Activated effector memory CD4-positive, alpha-beta T cell treated with anti-CD3 and anti-CD28 coated beads, Interleukin-2, amount 50 U/mL, for 16 hours (primary cell): ENCODE measurements at places on chromosomes 1 and 21.

- DNase-seq: no peak
These were observed 5.2 kb upstream of the NR5A2 start for GRCh38 chr1:200022239-200022804.

DNA sequence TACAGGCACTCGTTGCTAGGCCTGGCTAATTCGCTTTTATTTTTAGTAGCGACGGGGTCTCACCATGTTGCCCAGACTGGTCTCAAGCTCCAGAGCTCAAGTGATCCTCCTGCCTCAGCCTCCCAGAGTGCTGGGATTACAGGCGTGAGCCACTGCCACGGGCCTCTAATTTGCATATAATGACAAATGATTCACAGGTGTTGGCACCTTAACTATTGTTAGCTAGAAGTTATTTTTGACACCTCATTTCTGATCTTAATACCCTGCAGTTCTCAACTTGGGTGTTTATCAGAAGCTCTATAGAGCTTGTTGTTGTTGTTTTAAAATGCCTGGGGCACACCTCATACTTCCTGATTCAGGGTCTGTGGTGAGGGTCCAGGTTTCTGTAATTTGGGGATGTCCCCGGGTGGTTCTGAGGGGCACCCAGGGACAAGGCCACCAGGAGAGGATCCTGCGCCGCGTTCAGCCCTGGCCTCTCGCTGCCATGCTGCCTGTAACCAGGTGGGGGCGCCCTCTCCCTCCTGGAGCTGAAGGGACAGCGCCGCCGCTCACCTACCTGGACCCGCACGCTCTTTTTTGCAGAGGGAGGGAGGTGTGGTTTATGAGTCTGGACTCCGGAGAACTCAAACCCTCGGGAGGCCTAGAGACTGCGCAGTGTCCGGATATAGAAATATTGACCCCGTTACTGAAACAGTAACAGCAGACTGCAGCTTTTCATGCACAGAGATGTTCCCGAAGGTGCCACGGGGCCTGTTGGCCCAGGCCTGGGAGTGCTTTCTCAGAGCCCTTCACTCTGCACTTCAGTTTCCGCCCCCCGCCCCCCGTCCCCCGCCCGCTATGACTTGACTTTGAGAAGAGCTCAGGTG is 23.0 kb upstream of the NEK2 start:
- peak; percentile 92 for DNase-seq

DNA sequence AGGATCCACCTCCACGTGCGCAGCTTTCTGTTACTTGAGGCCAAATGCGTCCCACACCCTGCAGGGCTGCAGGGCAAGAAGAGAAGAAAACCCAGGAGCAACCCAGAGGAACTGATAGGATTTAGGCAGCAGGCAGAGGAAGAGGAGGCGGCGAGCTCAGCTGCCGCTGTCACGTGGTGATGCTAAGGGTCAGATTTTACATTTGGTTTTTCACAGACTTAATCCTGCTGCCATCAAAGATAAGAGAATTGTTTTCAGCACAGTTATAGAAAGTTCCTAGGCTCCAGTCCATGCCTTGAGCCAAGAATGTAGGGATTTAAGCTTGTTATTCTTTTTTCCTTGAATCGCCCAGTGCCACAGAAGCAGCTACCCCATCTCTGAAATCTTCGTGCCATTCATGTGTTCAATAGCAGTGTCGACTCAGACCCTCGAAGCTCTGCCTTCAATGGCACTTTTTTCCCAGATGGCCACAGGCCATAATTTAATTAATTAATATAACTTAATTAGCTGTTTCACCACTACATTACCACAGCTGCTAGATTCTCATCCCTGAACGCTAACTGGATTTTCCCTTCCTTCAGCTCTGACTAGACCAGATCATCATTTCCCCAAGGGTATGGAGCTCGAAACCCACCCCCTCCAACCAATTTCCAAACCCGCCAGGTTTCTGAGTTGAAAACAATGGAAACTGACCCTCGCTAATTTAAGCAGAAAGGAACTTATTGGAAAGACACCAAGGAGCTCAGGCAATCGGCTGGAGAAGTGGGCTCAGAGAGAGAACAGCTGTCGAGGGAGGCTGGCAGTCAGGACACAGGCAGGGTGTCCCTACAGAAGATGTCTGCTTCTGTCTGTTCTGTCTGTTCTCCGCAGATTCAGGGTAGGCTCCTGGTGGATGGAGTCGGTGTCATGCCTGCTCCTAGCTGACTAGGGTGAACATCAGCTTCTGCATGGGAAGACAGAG is 36.2 kb downstream of the LDLRAP1 start:
- DNase-seq: no peak

GRCh38 chr1:91610789-91611188 is 110.1 kb downstream of the CDC7 start:
- DNase-seq: no peak

DNA sequence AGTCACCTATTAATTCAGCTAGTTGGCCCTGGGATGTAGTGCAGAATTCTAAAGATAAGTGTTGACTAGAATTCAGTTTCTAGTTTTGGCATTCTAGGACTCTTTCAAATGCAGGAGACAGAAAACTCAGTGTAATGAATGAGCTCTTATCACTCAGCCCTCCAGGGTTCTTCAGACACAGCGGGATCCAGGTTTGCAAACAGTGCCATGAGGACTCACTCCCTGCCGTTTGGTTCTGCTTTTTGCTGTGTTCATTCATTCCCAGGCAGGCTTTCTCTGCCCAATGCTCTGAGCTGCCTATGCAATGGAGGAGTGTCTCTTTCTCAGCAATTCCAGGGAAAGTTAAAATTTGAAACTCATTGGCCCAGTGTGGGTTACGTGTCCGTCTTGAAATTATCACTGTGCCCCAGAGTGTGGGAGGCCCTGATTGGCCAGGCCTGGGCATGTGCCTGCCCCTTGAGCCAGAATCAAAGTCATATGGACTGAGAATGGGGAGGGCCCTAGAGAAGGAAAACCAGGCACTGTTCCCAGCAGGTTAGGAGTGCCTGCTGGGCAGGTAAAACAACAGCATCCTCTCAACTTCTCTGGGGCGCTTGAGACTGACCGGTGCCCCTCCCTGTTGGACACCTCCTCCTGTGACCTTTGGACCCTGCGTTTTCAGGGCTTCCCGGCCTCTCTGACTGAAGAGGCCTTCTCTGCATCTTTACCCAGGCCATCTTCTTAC is 43.4 kb downstream of the TMEM51 start:
- peak; percentile 22 for DNase-seq

GRCh38 chr1:88979749-88980116 is 12.7 kb downstream of the KYAT3 start:
- no peak for DNase-seq
